Stimulated activated CD8-positive, alpha-beta memory T cell treated with anti-CD3 and anti-CD28 coated beads, Interleukin-4, amount 100 ng/mL, for 1 hour (primary cell): ENCODE measurements at places on chromosomes 5 and 9.

DNA sequence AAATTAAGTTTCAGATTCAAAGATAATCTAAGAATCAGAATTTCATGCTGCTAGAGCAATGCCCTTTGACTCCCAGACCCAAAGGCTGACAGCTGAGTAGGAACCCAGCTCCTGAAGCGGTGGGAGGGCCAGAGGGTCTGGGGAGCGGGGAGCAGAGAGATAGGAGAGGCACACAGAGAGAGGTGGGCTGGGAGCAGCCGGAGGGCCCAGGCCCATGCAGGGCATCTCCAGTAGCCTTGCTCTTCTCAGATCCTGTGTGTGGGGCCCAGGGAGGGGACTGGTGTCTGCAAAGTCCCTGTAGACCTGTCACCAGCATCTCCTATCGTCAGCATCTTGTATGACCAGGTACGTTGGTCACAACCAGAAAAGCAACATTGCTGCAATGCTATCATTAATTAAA lies 75.3 kb upstream of the OLFM1 start:
- DNase-seq, result no peak

DNA sequence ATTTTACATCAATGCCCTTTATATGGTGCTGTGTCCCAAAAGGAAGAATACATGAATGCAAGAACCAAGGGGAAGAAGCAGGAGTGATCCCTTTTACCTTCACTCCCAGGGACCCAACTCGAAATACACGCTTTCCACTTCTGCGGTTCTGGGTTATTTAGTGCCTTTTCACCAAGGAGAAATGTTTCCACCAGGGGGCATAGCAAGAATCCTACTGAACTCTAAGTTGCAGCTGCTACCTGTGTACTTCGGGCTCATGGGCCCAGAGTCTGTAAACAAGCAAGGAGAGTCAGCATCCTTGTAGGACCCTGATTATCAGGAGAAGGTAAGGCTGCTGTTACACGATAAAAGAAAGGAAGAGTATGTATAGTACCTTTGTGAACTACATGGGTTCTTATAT lies 45.7 kb downstream of the DPYSL3 start:
- DNase-seq, result no peak

DNA sequence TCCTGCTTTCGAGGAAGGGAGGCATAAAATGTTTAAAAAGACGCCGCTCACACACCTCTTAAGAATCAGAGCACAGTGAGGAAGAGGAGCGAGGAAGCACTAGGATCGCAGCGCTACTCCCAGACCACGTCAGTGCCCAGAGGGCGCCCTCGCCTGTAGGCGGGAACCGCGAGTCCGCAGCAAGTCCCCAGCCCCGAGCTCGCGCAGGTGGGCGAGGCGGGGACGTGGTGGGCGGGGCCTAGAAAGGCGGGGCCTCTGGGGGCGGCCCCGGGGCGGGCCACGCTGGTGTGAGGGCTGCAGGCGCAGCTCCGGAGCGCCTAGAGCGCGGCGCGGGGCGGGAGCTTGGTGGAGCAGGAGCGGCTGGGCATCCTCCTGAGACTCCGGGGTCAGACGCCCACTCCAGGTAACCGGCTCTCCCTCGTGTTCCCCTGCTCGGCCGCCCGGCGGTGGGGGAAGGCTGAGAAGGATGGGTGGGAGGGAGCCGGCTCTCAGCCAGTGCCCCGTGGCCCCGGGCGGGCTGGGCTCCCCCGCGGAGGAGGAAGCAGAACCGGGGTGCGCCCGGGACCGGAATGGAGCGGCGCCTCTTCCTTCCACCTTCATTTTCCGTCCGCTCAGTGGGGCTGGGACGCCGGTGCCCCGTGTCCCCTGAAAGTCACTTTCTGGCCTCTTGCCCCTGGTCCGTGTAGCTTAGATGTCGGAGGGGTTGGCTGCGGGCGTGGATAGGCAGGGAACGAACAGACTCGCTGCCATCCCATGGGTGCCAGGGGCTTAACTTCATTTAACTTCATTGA lies at the start of gene GCNT1:
GCNT1 (plus strand) TSS at position 280 of the 791 bp plus-strand sequence. CDS start 43,200 bp downstream, outside the sequence.
- DNase-seq, result peak; percentile 57

DNA sequence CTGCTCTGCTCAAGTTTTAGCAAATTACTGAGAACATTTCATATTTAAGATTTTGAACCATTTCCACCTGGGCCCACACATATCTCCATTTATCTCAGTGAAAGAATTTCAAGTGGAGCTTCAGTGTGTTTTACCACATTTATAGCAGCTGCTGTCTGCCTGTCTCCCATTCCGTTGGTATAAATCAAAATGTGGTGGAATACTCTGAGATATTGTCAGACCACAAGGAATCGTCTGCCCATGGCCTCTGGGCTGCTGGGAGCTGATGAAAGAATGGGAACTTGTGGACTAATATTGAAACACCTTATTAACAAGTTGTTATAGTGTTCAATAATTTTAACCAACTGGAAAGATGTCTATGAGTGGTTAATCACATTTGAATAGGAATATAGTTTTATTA lies 33.3 kb downstream of the MAST4 start:
- DNase-seq, result no peak
